ENCODE measurements at places on chromosomes 3 and 15.

DNA sequence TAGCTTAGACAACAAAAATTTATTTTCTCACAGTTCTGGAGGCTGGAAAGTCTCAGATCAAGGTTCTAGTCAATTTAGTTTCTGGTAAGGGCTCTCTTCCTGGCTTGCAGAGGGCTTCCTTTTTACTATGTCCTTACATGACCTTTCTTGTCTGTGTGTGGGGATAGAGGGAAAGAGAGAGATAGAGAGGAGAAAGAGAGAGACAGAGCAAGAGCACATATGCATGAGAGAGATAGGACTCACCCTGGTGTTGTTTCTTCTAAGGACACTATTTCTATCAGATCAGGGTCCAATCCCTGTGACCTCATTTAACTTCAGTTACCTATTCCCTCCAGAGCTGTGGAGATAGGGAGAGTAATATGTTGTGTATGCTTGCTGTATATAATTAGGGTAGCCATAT lies 44.9 kb upstream of the TEX9 start:
- no peak for DNase-seq

DNA sequence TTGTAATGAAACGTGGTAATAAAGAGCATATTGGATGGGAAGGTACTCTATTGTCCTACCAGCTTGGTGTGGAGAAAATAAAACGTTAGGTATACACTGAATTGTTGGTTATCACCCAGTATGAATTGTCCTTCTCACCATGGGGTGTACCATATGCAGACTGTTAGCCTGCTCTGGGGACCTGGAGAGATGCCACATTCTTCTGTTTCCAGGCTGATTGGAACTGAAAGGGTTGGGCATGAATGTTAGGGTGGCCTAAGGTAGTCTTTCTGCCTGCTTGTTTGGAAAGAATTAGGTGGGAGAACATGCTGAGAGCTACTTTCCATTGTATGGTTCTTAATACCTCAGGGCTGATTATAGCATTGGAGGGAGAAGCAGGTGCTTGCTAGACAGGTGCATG lies 340.6 kb downstream of the PTPRG start:
- DNase-seq: no peak

DNA sequence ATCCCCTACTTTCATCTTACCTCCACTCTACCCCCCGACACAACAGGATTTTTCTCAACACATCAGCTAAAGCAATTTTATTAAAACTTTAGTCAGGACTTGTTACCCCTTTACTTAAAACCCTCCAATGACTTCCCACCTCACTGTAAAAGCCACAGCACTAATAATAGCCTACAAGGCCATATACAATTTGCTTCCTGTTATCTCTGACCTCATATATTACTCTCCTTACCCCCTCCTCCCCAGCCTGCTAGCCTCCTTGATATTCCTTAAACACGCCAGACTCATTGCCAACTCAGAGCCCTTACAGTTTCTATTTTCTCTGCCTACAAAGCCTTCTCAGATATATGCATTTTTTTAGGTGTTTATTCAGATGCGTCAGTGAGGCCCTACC lies 54.4 kb downstream of the DCUN1D1 start:
- DNase-seq: no peak

DNA sequence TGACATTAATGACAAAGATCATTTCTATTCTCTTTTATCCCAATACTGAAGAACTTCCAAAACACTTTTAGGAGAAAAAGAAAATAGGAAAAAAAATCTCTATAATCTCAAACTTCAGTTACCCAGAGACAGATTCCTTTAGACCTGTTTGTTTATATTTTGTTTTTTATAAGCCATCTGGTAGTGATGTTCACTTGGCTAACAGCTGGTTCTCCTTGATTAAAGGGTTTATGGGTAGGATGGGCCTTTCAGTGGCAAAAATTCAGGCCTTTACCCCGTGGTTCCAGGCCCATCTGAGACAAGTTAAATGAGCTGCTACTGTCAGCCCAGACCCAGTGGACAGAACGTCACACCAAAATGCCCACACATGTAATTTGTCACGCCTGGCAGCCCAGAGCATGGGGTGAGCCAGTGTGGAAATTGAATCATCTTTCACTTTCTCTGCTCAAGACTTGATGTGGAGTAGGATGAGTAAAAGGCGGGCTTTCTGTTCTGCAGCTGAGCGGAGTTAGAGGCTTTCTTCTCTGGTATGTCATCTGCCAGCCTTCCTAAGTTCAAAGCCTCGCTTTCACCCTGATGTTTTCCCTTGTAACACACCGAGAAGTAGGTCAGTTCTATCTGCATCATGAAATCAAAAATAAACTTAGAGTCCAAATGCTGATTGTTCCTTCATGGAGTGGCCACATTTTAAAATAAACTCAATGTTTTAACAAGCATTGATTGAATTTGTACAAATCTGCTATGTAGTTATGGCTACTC lies 62.5 kb upstream of the SKOR1 start:
- no peak for DNase-seq

GRCh38 chr3:193831495-193832455 lies 238.8 kb downstream of the OPA1 start:
- no peak for DNase-seq

- DNase-seq: no peak
Observed at GRCh38 chr3:139687431-139687830, 9.7 kb upstream of the NMNAT3 start.

GRCh38 chr3:164174059-164174458 lies 904.2 kb downstream of the SI start:
- no peak for DNase-seq

GRCh38 chr15:86611417-86612040 lies 531.9 kb downstream of the AGBL1 start:
- DNase-seq: no peak

- DNase-seq: no peak
Observed at GRCh38 chr15:64990168-64990470, 405 bp upstream of the SPG21 start.

- no peak for DNase-seq
Observed at GRCh38 chr3:170274641-170275040, 52.4 kb downstream of the PRKCI start.

GRCh38 chr3:14016900-14017475 lies 107.7 kb downstream of the CHCHD4 start:
- DNase-seq: no peak

GRCh38 chr15:26873846-26874245 lies 7.0 kb downstream of the GABRA5 start:
- DNase-seq: no peak

DNA sequence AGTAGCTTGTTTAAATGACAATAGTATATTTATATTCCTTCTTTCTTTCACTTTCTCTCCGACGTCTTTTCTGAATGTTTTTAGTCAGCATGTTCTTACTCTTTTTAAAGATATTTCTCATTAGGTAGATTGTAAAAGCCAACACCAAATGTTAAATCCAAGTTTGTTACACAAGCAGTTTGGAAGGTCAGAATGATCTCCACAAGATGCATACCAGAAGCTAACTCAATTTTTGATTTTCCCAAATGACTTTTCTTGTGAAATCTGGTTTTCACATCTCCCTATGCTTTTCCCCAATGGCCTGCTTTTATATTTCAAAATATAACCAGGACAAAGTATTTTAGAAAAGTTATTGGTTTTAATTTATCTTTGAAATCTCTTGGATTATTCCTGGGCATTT lies 49.7 kb upstream of the TPRG1 start:
- no peak for DNase-seq

GRCh38 chr3:40623567-40623966 lies 98.8 kb downstream of the ZNF621 start:
- no peak for DNase-seq

- no peak for DNase-seq
Observed at GRCh38 chr3:129829640-129830039, 63.9 kb downstream of the TMCC1 start.

- no peak for DNase-seq
Observed at GRCh38 chr3:37163262-37164015, 10.9 kb downstream of the LRRFIP2 start.

GRCh38 chr3:7581831-7582230 lies 720.9 kb downstream of the GRM7 start:
- DNase-seq: no peak

DNA sequence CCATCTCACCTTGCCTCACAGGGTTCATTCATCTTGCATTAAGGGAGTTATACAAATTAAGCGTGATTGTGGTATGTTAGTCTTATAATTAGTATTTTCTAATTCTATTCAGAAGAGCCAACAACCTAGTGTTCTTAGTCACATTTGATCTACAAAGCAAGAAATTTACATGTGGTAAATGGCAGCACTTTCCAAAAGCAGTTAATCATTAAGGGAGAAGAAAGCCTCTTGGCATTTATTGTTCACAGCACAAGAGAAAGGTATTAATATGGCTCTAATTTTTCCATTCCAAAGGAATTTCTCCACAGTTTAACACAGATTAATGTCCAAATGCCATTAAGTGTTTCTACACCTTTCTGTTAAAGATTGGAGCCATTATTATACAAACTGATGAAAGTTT lies 1077.1 kb downstream of the ZPLD1 start:
- no peak for DNase-seq
